ENCODE measurements at places on chromosomes 2 and 18. TPM values are rescaled to one million over a fixed set of nuclear protein-coding genes. Genes with fewer than 3 reads are reported as not detected.

Gene SERPINB10
- 2.0 TPM for total RNA-seq

Gene SUMO1
- total RNA-seq: 55.0 TPM

Gene ZSCAN30
- 18.3 TPM for total RNA-seq

DNA sequence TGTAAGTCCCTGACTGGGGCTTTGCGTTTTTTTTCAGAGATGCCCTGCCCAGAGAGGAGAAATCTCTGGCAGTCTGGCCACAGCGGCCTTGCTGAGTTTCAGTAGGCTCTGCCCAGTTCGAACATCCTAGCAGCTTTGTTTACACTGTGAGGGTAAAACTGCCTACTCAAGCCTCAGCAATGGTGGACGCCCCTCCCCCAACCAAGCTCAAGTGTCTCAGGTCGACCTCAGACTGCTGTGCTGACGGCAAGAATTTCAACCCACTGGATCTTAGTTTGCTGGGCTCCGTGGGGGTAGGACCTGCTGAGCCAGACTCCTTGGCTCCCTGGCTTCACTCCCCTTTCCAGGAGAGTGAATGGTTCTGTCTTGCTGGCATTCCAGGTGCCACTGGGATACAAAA, 31.7 kb downstream of the L3MBTL4 start:
- DNase-seq: no peak

DNA sequence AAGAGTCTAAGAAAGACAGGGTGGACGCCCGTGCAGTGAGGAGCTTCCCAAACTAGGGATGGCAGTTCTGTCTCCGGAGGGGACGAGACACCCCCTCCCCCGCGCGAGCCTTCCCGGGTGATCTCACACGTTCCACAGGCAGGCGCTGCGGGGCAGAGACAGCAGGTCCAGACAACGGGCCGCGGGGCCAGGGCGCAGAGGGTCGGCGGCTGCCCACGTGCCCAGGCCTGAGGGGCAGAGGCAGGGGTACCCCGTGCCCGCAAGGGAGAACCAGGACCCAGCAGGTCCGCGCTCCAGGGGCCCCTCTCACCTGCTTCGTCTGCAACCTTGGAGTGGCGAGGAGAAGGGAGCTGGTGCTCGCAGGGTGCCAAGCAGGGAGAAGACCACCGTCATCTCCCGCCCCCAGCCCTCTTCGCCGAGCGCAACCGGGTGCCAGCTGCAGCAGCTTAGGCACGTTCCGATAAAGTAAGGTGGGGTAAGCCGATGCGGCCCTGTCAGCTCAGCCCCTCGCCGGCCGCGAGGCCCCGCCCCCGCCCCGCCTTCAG, at the start of gene GPR155:
TSS of gene GPR155 (minus strand) at position 467 of the 545 bp plus-strand sequence. CDS start 5,073 bp downstream, outside the sequence.
- peak; percentile 82 for DNase-seq

GRCh38 chr2:201513271-201513670, 61.7 kb downstream of the STRADB start:
- DNase-seq: no peak

GRCh38 chr2:10382354-10383061, 65.6 kb downstream of the ODC1 start:
- no peak for DNase-seq

GRCh38 chr2:8231902-8232301, 450.0 kb upstream of the ID2 start:
- no peak for DNase-seq

DNA sequence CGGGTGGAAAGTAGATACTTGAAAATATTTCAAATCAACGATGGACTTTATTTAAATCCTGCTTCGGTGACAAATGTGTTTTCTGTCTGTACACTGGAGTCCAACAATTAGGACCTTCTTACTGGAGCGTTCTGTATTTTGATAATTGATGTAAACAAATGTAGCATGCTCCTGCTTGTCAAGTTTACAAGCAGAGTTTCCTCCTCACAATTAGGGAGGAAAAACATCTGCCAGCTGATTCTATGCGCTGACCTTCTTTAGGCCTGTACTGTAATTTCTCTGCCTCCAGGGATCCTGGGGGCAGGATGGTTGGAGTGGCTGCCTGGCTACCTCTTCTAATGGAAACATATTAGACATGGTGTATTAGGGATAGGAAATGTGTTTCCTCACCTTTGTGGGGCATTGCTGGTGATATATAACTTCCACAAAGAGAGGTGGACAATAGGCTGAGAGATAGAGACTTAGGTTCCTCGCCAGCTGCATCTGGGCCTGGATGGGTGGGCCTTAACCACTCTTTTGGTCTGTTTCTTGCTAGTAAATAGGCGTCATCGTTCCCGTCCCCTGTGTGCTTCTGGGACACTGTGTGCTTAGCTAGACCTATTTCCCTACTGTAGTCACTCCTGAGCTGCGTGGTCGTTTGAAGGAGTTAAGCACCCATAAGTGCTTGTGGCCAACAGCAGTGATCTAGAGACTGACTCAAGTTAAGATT, 19.3 kb downstream of the GATA6 start:
- DNase-seq: no peak

- DNase-seq: no peak
Observed at GRCh38 chr2:225494100-225494459, 94.6 kb downstream of the NYAP2 start.

DNA sequence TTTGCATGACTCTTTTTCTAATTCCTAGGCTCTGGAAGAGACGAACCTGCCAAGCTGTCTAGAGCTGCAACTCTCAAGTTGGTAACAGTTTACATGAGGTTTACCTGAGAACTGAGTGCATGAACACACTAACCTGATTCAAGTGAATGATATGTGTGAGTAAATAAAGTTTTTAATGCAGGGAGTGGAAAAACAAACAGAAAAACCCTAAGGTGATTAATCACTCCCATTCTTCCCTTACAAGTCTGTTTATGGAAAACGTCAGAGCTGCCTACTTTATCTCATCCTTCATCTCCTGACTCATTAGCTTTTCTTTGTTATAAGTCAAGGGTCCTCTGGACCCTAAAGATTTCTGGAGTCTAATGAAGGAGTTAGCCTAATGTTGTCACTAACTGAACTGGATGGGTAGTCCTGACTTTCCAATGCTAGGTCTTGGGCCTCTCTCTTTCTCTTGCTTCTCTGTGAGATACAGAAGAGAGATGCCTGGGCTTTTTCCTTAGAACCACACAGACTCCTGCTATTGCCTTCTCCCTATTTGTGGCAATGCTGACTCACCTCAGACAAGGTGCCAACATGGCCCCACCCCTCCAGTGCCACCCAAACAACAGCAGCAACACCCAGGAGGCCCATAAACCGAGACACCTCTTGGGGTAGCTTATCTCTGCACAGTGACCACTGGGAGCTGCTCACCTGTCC, 952.4 kb downstream of the EPHA4 start:
- DNase-seq: no peak

DNA sequence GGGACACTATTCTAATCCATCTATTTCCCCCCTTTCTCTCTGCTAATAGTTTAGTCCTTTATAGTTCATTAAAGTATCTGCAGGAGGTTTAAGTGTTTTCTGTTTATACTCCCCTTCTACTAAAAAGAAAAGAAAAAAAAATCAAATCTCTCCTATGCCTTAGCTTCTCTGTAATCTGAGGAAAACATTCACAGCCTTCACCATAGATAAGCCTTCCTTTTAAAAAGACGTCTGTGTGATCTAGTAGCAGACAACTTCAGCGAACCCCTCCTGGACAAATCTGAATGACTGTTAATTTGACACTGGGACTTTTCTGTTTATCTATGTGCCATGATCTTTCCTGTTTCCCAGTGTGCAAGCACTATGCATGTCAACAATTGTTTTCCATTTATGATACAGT, 70.4 kb upstream of the CDH19 start:
- DNase-seq: no peak

- DNase-seq: no peak
Observed at GRCh38 chr18:63141778-63142176, 177.8 kb downstream of the BCL2 start.
